ENCODE measurements at places on chromosomes 7 and 10.

- DNase-seq, result no peak
These were observed 29.2 kb downstream of the CYP2W1 start for GRCh38 chr7:1012004-1012715.

DNA sequence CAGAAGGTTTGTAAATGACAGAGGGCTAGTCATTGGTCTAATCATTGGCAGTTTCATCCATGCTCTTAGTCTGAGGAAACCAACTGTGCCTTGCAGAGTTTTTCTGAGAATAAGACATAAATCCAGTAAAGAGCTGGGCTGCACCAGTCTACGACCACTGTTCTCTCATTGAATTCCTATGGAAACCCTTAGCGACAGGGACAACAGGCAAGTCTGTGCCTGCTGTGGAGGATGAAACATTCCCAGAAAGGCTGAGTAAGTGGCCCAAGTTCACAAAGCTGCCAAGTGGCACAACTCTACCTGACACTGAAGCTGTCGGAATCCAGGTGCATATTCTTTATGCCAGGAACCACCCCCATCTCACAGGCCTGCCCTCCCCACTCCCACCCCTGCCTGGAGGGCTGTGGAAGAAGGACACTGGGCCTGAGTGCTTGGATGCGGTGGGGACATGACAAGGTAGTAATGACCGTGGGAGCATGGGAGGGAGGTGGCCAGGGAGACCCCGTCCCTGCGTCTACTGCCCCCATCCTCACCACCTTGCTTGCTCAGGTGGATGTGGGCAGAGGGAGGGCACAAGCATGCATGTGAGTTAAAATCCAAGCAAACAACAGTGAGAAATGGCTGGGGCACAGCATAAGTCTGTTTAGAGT, 58.0 kb downstream of the VSTM4 start:
- no peak for DNase-seq

GRCh38 chr10:33800986-33801385, 466.5 kb upstream of the NRP1 start:
- no peak for DNase-seq

- no peak for DNase-seq
These were observed 378 bp upstream of the INPP5F start for GRCh38 chr10:119725517-119725827.

- DNase-seq, result peak; percentile 91
These were observed 127.4 kb upstream of the AGR3 start for GRCh38 chr7:17009007-17009719.

DNA sequence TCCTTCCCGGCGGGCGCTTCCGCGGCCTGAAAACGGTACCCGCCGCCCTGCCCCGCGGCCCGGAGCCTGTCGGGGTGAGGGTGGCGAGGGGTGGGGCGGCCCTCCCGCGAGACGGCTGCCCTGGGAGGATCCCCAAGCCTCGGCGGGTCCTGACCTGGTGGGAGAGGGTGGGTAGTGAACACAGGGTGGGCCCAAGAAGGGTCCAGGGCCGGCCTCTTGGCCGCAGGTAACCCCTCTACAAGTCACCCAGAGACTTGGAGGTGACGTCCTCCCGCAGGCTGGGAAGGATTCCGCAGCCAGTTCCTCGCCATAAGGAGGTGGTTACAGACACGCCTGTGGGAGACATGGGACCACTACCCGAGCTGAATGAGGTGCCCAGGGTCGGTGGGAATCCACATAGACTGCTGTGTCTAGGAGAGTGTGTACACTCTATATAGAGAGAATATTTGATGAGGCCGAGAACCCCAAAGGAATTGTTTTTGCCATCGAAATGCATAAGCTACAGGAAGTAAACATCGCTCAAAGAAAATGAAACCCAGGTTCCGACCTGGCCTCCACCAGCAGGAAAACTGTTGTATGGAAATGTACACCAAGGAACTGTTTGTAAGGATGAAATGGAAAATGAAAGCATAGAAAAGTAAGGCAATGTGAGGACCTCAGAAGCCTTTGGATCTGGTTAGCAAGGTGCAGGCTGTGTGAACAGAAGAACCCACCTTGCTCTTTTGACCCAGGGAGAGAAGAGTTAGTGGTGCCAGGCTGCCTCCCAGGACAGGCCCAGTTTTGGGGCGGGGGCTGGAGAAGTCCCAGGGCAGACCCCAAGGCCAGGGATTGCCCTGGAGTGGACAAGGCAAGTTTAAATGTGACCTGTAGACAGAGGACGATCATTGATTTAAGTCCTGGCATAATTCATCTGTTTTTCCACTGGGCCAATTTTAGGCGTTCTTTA, 659 bp downstream of the OPTN start:
- DNase-seq, result no peak

DNA sequence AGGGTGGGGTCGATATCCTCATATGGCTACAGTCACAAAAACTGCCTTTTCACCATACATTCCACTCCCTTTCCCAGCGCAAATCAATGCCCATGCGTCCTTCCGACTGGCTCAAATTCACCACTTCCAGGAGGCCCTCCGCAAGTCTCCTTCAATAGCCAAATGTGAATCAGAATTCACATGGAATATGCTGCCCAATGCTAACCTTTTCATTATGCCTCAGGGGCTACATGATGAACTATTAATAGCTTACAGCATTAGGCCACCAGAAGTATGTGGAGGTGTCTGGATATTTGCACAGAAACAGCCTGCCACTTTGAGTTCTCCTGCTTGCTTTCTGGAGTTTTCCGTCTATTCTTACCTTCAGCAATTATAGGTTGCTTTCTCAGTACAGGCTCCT, 27.7 kb downstream of the RGS10 start:
- DNase-seq, result no peak

- DNase-seq, result no peak
These were observed 41.3 kb downstream of the SH3PXD2A start for GRCh38 chr10:103814105-103814504.

GRCh38 chr10:14063531-14064285, 267.0 kb downstream of the FRMD4A start:
- DNase-seq, result no peak

DNA sequence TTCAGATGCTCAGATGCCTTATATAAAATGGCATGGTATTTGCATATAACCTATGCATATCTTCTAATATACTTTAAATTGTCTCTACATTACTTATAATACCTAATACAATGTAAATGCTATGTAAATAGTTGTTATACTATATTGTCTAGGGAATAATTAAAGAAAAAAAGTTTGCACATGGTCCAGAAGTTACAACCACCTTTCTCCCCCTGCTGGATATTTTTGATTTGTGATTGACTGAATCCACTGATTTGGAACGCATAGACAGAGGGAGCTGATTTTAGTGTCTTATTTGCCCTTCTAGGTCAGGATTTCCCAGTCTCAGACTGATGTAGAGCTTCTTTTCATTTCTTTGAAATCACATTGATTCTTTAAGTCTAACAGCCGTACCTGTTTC, 31.8 kb downstream of the MDFIC start:
- no peak for DNase-seq

- DNase-seq, result no peak
These were observed 261.0 kb downstream of the THSD7A start for GRCh38 chr7:11570922-11571550.

DNA sequence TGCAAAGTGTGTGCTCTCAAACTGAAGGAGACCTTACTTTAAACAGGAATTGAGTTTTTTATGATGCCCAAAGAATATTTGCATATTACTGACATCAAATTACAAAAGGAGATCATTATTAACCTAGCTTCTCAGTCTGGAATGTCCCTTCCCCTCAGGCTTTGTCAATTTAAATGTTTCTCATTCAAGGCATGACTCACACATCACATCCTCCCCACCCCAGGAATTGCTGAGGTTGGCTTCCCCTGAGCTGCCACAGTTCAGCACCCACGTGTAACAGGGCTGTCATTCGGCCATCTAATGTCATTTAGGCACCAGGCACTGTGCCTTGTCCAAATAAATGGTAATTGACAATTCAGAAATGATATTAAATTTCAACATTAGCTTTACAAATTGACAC, 305.9 kb upstream of the MGMT start:
- peak; percentile 10 for DNase-seq

- no peak for DNase-seq
These were observed 50.3 kb downstream of the ENO4 start for GRCh38 chr10:116899626-116900025.

DNA sequence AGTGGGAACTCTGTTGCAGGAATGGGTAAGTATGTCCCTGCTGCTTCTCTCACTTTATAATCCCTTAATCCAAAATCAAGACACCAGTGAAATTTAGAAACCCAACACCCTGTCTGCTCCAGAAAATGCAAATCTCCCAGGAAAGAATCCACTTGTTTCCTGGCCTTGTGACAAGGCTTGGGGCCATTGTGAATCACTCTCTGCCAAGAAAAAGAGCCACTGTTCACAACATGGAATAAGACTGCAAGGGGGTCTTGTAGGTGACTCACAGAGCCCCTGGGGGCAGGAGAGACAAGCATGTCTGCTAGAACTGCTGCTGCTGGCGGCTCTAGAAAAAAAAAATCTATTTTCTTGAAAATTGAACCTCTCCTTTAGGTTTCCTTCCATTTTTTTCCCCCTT, 191.2 kb downstream of the SORCS1 start:
- no peak for DNase-seq

- DNase-seq, result no peak
These were observed 441.3 kb upstream of the MKI67 start for GRCh38 chr10:128567551-128567950.

DNA sequence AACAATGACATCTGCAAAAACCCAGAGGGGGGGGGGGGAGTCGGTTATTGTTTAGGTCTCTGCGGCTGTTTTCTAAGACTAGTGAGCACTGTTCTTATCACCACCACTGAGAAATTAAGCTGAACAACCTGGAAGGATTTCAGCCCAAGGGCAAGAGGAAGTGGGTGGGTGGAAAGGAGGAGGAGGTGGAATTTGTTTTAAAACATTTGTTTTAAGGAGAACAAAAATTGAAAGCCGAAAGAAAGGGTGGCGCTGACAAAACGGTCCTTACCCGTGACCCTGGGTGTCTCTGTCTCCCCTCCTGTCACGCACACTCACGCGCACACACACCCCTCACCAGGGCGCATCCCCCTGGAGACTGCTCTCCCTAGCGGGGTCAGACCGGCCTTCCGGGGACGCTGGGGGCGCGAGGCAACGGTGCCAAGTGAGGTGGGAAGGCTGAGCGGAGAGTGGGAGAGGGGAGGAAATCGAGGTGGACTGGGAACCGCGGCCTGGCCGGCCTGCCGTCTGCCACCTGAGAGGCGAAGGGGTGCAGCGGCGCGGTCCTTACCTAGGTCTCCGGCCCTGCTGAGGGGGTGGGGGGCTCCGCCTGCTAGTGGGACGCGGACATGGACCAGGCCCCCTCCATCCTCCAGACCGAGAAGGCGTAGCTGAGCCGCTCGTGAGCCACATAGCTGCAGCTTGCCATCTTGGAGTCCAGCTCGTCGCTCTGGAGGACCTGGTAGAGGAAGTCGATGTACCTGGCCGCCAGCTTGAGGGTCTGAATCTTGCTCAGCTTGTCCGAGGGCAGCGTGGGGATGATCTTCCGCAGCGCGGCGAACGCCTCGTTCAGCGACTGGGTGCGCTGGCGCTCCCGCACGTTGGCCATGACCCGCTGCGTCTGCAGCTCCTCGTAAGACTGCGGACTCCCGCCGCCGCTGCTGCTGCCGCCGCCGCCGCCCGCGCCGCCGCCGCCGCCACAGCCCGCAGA, 1.0 kb downstream of the TWIST1 start:
- no peak for DNase-seq

GRCh38 chr7:120108376-120108775, 164.6 kb upstream of the KCND2 start:
- no peak for DNase-seq

- no peak for DNase-seq
These were observed 83.3 kb downstream of the KAT6B start for GRCh38 chr10:74909670-74910069.

DNA sequence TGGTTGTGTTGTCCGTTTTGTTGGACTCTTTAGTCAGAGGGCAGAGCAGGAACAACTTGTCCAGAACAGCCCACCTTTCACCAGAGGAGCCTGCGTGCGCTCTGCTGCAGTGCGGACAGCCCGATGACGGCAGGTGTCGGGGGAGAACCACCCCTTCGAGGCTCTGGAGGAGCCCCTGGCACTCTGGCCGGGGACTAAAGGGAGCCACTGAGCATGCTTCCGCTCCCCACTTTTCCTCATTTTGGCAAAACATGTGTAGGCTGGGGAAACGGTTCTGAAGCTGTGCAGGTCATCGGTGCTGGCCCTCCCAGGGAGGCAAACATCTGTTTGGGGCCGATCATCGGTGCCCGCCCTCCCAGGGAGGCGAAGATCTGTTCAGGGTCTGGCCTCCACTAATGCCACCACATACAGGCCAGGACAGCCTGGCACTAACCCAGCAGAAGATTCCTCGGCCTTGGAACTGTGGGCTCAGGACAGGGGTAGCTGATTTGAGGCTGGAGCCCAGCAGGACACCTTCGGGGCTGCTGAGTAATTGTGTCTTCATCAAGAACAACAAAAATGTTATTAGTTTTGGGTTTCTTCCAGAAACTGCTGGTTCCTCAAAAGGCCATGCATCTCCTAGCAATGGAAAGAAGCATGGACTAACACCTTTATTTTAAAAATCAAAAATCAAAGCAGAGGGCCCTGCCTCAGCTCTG, 124.4 kb upstream of the TCERG1L start:
- no peak for DNase-seq

- DNase-seq, result no peak
These were observed 213.2 kb upstream of the MDFIC start for GRCh38 chr7:114708646-114709045.

DNA sequence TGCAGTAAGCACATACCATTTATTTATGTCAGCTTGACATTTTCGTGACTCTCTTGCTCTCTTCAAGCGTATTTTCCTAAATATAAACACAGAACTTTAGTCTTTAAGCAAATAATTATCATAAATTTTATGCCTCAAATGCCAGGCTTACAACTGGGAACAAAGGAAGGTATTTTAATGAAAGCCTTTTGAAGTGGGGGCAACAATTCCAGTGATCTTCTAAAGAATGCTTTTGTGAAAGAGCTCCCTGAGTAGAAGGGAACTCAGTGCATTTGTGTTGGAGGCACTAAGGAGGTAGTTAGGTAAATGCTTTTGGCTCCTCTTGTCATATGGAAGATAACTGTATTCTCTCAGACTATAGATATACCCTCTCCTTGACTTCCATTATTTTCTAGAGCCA, 104.9 kb downstream of the VPS50 start:
- no peak for DNase-seq

DNA sequence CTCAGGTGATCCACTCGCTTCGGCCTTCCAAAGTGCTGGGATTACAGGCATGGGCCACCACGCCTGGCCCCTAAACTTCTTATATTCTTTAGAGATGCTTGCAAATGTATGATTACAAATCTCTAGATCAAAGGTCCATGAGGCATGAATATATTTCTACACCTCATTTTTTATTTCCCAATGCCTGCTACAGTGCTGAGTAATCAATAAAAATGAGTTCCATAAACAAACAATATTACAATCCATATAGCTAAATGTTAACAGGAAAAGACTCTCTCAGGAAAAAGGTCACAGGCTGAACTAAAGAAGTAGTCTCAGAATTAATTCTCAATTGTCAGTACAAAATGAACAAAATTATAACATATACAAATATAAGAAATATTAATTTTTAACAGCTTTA, 90.8 kb downstream of the LMBR1 start:
- DNase-seq, result no peak

- no peak for DNase-seq
These were observed 100.1 kb downstream of the FOXL3 start for GRCh38 chr7:389911-390601.

Measured in CD14-positive monocyte (primary cell).